ENCODE measurements at places on chromosomes 2 and 18.

DNA sequence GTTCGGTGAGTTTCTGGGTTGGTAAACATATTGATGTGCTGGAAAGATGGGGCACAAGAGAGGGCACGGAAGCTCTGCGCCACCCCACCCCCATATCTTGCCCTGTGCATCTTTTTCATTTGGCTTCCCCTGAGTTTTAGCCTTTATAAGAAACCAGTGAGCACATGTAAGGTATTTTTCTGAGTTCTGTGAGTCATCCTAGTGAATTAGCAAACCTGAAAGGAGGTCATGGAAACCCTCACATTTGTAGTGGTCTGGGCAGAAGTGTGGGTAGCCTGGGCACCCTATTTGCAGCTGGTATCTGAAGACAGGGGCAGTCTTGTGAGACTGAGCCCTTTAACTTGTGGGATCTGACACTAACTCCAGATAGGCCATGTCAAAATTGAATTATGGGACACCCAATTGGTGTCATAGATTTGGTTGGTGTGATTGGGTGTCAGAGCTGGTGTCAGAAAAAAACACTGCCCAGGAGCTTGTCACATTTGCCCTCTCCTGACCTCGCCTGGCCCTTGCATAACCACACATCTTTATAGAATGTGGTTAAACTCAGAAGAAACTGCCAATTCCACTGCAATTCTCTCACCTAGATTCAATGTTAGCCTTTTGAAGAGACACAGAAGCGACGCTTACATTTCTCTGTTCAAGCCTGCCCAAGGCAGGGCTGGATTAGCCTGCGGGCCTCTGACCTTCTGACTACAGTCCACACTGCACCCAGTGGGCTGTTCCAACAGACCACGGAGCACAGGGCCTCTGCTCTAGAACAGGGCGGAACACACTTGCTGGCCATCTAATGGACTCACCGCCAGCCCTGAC lies 12.0 kb upstream of the GALM start:
- no peak for DNase-seq

- DNase-seq, result no peak
Observed at GRCh38 chr2:157830696-157831570, 45.2 kb downstream of the ACVR1 start.

GRCh38 chr2:55948176-55948923 lies 24.8 kb upstream of the EFEMP1 start:
- DNase-seq, result no peak

GRCh38 chr2:147439986-147440385 lies 404.8 kb upstream of the ACVR2A start:
- no peak for DNase-seq

DNA sequence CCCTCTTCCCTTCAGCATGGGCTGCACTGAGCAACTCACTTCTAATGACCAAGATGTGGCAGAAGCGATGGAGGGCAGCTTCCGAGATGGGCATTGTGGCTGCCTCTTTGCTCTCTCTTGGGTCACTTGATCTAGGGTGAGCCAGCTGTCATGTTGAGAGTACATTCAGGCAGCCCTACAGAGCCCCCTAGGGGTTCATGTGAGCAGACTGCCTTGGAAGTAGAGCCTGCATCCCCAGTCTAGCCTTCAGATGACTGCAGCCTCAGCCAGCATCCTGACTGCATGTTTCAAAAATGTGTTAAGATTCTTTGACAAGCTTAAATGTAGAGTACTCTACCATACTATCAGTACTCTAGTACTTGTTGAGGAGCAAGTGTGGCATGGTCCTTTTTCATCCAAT lies 143.9 kb downstream of the NCK2 start:
- DNase-seq, result no peak

DNA sequence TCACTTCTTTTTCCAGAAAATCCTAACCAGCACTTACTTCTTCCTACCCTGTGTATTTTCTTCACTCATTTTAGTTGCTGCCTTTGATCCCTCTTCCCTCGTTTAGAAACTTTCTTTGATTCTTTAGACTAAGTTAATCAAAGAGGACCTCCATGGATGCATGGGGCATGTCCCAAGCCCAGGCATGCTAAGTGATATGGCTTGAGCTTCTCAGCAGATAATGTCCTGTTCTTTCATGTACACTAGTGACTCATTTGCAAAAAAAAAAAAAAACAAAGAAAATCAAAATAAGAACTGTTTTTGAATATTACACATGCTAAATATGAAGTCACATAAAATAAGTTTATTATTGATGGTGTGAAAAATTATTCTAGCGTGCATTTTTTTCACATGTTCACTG lies 800.9 kb downstream of the SATB2 start:
- no peak for DNase-seq

DNA sequence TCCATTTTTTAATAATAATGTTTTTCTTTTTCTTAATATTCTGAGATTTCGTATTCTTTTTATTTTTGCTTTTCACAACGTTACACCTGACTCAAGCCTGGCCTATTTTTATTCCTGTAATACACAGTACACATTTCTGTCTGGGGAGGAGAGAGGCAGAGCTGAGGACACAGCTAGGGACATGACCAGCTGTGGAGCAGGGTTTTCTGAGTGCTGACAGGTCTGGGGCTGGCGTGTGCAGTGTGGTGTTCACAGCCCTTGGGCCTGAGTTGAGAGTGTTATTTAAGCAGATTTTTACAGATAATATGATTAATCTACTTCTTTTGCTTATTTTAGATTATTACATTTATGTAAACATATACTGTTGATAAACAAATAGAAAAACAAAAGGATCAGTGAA lies 55.9 kb downstream of the ZAP70 start:
- DNase-seq, result peak; percentile 48

DNA sequence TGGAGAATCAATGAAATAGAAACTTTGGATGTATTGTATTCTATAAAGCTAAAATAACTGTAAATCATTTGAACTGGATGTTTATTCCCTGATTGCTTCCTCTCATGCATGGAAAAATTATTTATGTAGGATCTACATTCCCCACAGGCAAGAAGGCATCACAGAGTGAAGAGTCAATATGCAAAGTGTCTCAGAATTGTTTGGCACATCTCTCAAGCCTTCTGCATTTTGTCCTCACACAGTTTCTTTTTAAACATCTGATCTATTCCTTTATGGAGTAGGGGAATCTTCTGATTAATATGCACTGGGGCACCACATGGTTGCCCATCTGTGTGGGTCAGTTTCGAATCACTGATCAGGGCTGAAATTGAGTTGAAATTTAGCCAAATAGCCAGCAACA lies 465.4 kb downstream of the ZNF804A start:
- DNase-seq, result no peak

- DNase-seq, result no peak
Observed at GRCh38 chr2:218517434-218518206, 50.5 kb downstream of the USP37 start.

GRCh38 chr18:31965316-31965970 lies 22.5 kb upstream of the TRAPPC8 start:
- no peak for DNase-seq

GRCh38 chr18:62387257-62387656 lies 62.1 kb downstream of the TNFRSF11A start:
- DNase-seq, result no peak

GRCh38 chr2:221810245-221810644 lies 238.1 kb upstream of the EPHA4 start:
- DNase-seq, result no peak

DNA sequence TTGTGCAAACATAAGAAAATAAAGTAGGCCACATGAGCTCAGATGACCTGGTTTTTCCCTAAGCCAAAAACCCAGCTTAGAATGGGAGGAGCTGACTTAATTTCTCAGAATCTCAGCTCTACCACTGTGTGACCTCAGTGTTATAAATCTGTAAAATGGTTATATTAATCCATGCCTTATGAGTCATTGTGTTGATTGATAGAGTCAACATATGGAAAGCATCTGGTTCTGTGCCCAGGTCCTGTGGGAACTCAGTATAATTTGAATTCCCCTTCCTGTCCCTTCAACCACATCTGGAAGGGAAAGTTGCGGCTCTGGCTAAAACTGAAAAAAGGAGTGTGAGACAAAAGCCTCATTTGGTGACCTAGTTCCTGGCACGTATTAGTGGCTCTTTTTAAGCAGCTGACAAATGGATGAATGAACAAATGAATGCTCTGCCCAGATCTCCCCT lies 25.7 kb downstream of the TMEM177 start:
- DNase-seq, result no peak

- DNase-seq, result no peak
Observed at GRCh38 chr2:239607517-239608191, 206.8 kb upstream of the HDAC4 start.

- DNase-seq, result no peak
Observed at GRCh38 chr18:59272221-59272888, 899 bp downstream of the RAX start.

DNA sequence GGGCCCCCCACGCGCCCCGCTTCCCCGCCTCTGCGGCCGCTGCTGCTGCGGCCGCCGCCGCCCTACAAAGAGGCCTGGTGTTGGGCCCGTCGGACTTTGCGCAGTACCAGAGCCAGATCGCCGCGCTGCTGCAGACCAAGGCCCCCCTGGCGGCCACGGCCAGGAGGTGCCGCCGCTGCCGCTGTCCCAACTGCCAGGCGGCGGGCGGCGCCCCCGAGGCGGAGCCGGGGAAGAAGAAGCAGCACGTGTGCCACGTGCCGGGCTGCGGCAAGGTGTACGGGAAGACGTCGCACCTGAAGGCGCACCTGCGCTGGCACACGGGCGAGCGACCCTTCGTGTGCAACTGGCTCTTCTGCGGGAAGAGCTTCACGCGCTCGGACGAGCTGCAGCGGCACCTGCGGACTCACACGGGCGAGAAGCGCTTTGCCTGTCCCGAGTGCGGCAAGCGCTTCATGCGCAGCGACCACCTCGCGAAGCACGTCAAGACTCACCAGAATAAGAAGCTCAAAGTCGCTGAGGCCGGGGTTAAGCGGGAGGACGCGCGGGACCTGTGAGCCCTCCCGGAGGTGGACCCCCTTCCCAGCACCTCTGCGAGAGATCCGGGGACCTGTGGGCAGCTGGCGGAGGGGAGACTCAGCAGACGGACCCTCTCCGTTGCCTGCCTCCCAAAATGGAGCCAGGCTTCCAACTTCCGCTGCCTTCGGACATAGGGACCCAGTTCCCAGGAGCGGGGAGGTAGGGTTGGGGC lies 1.9 kb downstream of the SP5 start:
- DNase-seq, result peak; percentile 52

- peak; percentile 56 for DNase-seq
Observed at GRCh38 chr2:20491739-20492531, 45.1 kb downstream of the RHOB start.

- DNase-seq, result peak; percentile 61
Observed at GRCh38 chr2:46389417-46389916, 89.9 kb upstream of the TMEM247 start.

- no peak for DNase-seq
Observed at GRCh38 chr18:61064911-61065310, 268.3 kb upstream of the CDH20 start.

GRCh38 chr2:67878743-67879142 lies 184.1 kb downstream of the C1D start:
- DNase-seq, result no peak

- no peak for DNase-seq
Observed at GRCh38 chr18:59049721-59050660, 89.7 kb upstream of the SEC11C start.
